Common myeloid progenitor, CD34-positive (primary cell): ENCODE measurements at places on chromosomes 12 and 14.

DNA sequence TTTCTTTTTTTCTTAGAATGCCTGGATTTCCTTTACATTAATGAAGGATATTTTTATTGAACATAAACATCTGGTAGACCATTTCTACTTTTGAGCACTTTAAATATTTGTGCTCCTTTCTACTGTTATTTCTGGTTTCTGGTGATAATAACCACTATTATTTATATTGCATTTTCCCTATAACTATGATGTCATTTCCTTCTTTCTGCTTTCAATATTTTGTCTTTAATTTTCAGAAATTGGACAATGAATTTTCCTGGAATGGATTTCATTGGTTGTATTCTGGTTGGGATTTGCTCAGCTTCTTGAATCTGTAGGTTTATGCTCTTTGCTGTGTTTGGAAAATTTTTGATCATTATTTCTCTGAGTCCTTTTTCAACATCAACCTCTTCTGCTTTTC lies 5.2 kb upstream of the PRH1 start:
- no peak for DNase-seq

DNA sequence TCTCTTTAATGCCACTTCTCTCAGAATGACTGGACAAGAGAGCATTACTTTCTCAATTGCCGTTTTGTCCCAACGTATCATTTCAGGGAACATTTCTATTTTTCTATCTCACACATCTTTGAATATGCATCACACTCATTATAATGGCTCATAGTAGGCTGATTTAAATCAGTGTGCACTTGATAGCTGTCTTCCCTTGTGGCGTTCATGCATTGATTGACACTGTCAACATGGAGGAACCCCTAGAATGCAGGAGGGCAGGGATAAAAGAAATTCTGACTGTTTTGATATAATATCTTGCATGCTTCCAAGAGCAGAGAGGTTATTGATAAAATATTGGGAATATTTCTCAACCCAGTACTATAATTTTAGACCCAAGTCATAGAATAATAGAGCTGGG lies 1528.9 kb upstream of the FLRT2 start:
- DNase-seq = no peak

DNA sequence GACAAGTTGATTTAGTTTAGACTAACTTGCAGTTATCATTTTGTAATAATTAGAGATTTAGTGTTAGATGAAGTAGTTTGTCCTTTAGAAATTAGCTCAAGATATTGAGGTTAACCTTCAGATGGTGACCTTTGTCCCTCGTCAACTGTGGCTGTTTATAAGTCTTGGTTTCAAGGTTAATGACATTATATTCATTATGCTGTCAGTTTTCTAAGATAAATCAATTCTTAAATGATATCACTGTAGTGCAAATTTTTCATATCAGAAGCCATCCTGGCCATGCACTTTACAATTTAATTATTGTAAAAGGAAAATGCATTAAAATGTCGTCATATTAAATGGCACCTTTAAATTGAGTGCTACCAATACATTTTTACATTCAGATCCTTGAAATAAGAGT lies 19.6 kb upstream of the PPFIA2 start:
- DNase-seq = no peak

- no peak for DNase-seq
Measured at GRCh38 chr14:39488600-39488999, 56.4 kb upstream of the FBXO33 start.

GRCh38 chr12:113329022-113329790 lies 5.7 kb downstream of the SLC8B1 start:
- no peak for DNase-seq

- DNase-seq = no peak
Measured at GRCh38 chr14:90300611-90301047, 31.1 kb downstream of the NRDE2 start.

DNA sequence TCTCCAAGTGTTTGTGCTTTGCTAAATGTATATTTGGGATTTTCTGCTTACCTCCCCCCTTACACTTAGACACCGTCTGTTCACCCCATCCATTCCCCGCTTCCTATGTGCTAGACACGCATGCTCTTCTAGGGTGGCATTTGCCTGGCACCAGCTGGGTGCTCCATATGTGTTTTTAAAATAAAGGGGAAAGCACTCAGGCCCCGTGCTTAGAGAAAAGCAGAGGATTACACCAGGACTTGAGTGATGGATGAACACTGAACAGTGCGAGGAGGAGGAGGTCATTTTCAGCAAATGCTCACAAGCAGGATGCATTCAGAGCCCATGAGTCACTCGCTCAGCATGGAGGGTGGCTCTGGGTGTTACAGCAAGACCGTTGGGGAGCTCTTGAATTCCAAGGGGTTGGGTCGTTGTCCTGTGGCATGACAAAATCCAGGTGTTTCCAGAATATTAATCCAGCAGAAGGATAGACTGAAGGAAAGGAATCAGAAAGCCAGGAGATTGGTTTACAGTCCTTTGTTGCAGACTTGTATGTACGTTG lies 2.9 kb upstream of the BDKRB1 start:
- DNase-seq = no peak
